Activated CD4-positive, alpha-beta T cell treated with anti-CD3 and anti-CD28 coated beads for 24 hours (primary cell): ENCODE measurements at places on chromosomes 2 and 18.

DNA sequence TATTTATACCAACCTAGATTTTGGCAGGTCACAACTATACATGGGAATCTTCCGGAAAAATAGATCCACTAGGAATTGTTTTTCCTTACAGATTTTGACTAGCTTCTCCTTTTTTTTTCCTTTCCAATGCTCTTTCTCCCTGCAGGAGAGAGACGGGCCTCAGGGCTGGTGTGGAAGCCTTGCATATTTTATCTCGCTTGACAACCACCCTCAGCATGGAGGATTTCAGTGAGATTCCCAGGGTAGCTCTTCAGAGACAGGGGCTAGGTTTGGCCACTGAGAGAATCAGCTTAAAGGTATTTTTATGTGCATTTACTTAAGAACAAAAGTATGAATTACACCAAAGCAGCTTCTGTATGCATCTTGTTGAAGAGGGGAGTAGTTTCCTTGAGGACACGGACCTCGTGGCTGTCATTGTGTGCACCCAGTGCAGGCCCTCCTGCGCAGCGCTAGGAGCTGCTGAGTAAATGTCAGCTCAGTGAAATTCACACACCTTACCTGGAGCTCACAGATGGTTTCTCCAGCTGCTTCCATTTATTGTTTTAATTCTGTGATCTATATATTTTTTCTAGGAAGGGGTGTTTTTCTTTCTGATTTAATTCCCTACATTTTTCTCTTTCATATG lies 54.4 kb downstream of the TRAPPC12 start:
- DNase-seq: no peak

DNA sequence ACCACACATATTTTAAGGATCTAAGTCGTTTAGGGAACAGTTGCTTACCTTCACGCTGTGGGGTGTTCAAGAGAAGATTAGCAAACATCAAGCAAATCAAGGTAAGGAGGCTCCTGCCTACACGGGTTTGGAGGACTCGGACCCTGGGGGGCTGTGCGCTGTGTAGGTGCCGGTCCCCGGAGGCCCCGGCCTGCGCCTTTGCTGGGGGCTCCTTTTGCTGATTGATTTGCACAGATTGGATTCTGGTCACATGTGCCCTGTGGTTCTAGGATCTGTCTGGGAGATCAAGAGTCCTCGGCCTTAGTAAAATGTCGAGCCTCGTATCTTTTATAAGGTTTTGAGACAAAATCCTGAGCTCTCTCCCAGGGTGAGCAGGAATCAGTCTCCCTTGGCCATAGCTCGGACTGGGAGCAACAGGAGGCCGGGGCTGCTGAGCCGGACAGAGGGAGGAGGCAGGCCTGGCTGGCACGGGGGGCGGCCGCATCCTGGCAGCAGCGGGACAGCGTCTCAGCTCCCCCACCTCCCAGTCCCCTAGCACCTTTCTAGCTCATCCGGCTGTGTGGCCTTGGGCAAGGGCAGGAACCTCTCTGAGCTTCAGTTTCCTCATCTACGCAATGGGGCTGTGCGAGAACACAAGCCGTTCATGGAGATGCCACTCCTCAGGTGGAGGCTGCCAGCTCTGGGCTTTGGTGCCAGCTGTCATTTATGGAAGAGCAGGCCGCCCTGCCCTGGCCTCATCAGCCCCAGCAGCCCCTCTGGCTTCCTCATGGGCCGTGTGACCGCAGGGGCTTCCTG lies 147.2 kb downstream of the MBP start:
- no peak for DNase-seq

DNA sequence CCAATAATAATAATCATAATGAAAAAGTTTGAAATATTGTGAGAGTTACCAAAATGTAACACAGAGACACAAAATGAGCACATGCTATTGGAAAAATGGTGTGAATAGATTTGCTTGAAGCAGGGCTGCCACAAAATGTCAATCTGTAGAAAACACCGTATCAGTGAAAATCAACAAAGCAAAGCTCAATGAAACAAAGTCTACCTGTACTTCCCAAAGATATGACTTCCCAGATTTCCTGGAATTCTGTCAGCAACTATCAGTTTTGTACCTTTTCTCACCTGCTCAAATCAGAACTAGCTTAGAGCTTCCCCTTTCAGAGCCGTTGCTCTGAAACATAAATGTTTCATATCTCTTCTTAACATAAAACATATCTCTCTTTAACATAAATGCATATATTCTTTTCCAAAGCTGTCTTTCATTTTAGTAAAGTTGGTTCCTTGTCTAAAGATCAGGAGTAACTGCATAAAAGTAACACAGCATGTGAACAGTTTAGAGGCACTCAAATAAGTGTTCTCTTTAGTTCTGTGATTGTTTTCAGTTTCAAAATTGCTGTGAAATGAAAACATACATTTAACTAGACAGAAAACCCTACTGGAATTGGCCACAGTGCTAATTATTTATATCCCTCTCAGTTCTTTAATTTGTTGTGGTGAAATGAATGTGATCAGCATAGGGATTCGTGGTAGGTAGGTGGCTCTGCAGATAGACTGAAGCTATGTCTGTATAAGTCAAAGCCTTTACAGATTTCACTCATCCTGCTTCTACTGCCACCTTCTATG lies 262.5 kb downstream of the KCNJ3 start:
- no peak for DNase-seq

DNA sequence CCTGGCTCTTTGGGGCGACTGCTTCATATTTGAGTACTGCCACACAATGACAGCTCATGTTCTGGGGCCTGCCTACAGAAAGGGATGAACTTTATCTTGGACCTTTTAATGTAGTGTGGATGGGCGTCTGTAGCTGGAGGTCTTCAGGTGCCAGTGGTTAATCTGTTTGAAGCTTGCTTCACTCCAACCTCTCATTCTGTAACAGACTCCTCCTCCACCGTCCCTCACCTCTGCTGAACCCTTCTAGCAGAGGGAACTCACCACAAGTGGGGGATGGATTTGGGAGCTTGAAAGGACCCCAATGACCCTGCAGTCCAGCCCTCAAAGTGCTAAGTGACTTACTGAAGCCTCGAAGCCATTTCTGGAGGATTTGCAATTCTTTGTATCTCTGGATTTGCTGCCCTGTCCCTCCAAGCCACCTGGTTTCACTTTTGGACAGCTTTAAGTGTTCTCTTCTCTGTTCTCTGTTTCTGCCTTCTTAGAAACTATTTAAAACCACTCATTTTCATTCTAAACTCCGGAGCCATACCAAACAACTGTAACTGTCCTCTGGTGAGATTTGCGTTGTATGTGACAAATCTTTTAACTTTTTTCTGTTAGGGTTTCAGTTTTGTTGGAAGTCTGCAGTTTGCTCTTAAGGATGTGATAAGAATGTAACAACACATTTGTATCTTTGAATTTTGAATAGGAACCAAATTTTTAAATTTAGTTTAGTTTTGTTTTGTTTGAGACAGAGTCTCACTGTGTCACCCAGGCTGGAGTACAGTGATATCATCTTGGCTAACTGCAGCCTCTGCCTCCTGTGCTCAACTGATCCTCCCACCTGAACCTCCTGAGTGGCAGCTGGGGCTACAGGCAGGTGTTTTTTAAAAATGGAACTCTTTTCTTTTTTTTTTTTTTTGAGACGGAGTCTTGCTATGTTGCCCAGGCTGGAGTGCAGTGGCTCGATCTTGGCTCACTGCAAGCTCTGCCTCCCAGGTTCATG lies 37.0 kb upstream of the CASP8 start:
- no peak for DNase-seq

GRCh38 chr2:212540341-212540740 lies 1.7 kb upstream of the ERBB4 start:
- DNase-seq: no peak

- DNase-seq: no peak
Observed at GRCh38 chr2:240166761-240167587, 26.5 kb upstream of the OTOS start.

DNA sequence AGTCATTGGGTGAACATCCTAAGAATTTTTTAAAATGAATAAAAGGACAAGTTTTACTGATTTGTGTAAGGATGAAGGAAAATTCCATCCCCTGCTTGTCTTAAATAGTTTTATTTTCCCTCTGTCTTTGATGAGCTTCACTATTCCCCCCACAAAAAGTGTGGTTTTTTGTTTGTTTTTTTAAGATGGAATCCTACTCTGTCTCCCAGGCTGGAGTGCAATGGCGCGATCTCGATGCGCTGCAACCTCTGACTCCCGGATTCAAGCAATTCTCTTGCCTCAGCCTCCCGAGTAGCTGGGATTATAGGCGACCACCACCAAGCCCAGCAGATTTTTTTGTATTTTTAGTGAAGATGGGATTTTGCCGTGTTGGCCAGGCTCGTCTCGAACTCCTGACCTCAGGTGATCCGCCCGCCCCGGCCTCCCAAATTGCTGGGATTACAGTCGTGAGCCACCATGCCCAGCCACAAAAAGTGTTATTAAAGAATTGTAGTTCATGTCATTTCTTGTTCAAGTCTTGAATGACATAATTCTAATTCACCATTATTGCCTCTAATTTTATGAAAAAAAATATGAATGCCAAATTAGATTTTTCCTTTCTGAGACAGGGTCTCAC lies 91.7 kb downstream of the AGPS start:
- DNase-seq: no peak

DNA sequence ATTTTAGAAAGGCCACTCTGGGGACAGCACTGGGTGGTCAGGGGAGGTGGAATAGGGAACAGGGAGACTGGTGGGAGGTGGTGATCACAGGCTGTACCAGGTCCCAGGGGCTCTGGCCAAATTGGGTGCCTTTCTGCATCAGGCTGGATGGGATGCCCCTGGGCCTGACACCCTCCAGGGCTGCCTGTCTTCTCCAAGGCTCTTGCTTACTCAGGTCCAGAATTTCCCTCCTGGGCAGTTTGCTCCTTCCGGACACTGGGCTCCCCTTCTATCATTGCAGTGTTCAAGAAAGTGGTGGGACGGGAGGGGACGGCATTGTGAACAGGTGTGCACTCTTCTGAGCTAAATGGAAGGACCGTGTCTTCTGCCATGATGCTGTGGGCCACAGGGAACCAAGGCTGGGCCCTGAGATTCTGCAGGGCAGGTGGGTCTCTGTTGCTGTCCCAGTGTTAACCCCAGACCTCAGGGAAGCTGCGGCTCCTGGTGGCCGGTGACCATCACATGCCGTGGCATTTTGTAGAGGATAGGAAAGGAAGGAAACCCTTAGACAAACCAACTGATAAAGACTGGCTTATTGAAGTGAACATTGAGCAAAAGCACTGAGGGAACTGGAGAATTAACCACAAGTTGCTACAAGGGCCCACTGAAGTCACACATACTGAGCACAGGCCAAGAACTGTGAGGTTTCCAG lies 93.7 kb upstream of the HS6ST1 start:
- no peak for DNase-seq

- DNase-seq: no peak
Observed at GRCh38 chr2:219081701-219082331, 21.1 kb upstream of the IHH start.

DNA sequence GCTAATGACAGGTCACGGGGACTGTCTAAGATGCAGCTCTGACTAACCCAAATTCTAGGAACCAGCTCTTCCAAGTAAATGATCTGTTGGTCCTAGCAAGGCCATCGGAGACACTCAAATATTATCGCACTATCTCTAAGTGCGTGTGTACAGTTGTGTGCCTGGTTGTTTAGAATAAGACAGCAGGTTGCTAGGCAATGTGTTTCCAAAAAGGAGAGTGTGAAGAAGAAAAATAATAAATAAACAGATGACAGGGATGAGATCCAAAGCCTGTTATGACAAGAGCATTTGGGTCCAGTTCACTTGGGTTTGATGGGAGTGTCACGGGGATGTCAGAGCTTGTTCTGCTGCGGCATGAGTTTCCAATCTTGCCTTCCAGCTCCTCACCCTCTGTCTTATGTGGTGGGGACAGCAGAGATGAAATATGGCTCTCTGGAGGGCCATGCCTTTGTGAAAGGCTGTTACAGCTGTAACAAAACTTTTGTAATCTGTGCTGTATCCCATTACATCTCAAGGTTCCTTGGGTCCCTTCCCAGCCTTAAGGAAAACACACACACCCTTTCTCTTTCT lies 127.5 kb upstream of the TNP1 start:
- DNase-seq: no peak

- no peak for DNase-seq
Observed at GRCh38 chr2:226001716-226002115, 602.2 kb downstream of the NYAP2 start.

DNA sequence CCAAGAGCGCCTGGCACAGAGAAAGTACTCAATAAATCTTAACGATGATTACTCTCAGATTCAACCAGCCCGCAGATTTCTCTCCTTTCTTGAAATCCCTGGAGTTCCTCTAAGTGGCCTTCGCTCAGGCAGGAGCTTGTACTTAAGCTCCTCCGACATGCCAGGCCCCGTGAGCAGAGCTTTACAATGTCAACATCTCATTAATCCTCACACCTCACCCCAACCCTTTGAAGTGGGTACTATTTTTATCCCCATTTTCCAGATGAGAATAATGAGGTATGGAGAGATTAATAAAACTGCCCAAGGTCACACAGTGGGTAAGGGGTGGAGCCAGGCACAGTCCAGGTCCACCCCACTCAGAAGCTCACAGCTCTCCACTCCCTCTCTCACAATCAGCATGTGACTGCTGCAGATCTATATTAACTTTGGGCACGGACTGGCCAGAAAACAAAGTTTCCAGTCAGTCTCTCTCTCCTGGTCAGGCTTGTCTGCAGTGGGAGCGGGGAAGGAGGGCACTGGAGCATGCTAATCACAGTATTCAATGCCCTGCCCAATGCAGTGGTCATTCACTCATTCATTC lies 18.0 kb downstream of the DNMT3A start:
- DNase-seq: no peak

- DNase-seq: no peak
Observed at GRCh38 chr2:227610123-227610522, 4.5 kb downstream of the SCYGR3 start.

GRCh38 chr2:177604271-177605065 lies 211.9 kb downstream of the AGPS start:
- DNase-seq: no peak

GRCh38 chr2:74876081-74876886 lies 42.4 kb downstream of the HK2 start:
- DNase-seq: no peak

- no peak for DNase-seq
Observed at GRCh38 chr18:10002280-10002679, 88.5 kb downstream of the VAPA start.

- no peak for DNase-seq
Observed at GRCh38 chr18:79582978-79583377, 96.6 kb upstream of the CTDP1 start.

GRCh38 chr2:161576421-161576820 lies 47.8 kb upstream of the SLC4A10 start:
- DNase-seq: no peak

GRCh38 chr2:26483957-26484565 lies 6.1 kb upstream of the OTOF start:
- no peak for DNase-seq
